ENCODE measurements at places on chromosomes 4 and X.

DNA sequence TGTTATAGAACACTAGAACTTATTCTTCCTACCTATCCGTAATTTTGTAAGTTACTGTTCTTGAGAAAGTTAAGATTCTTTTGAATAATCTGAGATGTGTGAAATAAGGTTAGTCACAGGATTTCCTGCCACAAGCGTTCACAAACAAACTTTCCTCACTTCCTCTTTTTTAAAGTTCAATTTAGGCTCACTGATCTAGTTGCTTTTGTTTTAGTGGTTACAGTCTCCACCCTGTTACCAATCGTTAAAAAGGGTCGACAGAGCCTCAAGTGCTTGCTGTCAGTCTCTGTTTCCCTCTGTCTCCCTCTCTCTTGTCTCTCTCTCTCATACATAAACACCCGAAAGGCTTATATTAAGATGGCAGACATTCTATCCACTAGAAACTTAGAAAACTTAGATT lies 35.9 kb upstream of the STK26 start:
- DNase-seq: peak; percentile 0

GRCh38 chr4:72525938-72526337 lies 43.1 kb downstream of the ADAMTS3 start:
- no peak for DNase-seq

- no peak for DNase-seq
Observed at GRCh38 chr4:1543976-1544375, 137.7 kb upstream of the NKX1-1 start.

- no peak for DNase-seq
Observed at GRCh38 chrX:38036466-38036865, 30.1 kb downstream of the SYTL5 start.

Data from amygdala (tissue), 56 donors.